ENCODE measurements at places on chromosomes 2 and 18. TPM values are rescaled to one million over a fixed set of nuclear protein-coding genes. Genes with fewer than 3 reads are reported as not detected.

DNA sequence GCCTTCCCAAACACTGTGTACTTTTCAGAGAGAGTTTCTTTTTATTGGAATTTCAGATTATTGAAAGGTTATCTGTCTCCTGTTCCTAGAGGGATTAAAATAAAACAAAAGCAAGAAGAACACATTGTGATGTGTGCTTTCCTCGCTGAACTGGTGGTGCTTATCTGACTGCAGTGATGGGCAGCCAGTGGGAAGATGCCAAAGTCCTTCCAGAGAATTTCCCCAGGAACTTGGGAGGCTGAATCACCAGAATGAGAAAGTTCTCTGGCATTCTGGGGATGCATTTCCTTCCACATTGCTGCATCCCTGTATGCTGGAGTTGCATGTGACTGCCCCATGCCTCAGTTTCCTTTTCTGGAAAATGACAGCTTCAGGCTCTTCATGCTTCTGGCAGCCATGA is 53.9 kb upstream of the SEC11C start:
- no peak for DNase-seq

- no peak for DNase-seq
These were observed 84.9 kb downstream of the ASB1 start for GRCh38 chr2:238511614-238511950.

DNA sequence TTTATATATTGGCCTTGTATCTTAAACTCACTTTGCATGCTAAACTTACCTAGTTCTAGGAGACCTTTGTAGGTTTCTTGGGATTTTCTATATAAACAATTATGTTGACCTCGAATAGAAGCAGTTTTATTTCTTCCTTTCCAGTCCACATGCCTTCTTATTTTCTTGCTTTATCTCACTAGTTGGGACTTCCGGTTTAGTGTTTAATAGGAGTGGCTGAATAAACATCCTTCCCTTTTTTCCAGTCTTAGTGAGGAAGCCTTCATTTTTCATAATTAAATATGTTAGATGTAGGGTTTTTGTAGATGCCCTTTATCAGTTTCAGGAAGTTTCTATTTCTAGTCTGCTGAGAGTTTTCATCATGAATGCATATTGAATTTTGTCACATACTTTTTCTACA is 347.3 kb upstream of the HNRNPA3 start:
- no peak for DNase-seq

DNA sequence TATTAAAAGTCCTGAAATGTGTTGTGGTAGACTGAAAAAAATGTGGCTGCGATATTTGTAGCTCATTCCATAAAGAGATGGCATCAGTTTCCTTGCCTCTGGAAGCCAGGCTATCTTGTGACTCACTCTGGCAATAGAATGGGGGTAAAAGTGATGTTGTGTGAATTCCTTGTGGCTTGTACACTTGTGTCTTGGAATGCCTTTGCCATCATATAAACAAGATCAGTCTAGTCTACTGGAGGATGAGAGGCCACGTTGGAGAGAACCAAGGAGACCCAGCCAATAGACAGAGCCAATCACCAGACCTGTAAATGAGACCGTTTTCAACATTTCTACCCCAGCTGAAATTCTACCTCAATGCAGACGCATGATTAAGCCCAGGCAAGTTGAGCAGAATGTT is 254.1 kb downstream of the TRIB2 start:
- peak; percentile 26 for DNase-seq

DNA sequence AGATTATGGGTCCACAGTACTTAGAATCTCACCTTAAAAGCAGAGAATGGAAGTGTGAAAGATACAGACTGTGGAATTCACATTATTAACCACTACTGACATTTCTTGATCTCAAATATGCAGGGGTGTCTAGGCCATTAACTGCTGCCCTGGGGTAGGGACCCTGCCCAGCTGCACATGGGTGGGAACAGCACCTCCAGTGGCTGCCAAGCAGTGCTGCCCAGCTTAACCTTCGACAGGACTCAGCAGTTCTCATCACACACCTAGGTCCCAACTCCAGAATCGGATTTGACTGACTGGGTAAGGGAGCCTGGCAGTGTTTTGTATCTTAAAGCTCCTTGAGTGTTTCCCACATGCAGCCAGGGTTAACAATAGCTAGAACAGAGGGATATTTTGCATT is 14.9 kb downstream of the ERFE start:
- DNase-seq, result no peak

DNA sequence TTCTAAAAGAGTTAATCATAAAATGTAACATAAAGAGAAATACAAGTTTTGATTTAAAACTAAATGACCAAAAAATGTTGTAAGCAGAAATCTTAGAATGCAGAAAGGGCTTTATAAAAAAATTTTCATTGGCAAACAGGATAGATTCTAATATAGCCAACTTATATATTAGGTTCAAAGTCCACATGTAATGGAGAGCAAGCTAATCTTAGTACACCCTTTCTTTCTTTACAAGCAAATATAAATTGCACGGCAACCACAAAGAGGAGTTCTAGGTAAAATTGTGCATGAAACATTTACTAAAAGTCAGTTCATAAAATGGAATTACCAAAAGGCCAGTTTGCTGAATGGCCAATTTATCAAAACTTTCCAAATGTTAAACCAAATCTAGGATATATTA is 130.6 kb downstream of the NOL4 start:
- DNase-seq, result no peak

DNA sequence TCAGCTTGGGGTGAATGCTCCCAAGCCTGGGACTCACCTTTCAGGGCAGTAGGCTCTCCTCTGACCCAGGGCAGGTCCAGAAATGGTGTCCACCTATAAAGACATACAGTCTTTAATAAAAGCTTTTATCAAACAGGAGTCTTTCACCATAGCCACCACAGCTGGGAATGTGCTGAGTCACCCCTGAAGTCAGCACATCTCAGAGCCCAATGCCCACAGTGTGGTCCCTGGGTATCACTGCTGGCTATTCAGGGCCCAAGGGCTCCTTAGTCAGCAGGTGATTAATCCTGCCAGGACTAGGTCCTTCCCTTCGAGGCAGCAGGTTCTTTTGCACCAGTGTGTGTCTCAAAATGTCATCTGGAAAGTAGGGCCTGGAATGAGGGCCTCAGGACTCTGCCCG is 181.9 kb downstream of the MEMO1 start:
- no peak for DNase-seq

DNA sequence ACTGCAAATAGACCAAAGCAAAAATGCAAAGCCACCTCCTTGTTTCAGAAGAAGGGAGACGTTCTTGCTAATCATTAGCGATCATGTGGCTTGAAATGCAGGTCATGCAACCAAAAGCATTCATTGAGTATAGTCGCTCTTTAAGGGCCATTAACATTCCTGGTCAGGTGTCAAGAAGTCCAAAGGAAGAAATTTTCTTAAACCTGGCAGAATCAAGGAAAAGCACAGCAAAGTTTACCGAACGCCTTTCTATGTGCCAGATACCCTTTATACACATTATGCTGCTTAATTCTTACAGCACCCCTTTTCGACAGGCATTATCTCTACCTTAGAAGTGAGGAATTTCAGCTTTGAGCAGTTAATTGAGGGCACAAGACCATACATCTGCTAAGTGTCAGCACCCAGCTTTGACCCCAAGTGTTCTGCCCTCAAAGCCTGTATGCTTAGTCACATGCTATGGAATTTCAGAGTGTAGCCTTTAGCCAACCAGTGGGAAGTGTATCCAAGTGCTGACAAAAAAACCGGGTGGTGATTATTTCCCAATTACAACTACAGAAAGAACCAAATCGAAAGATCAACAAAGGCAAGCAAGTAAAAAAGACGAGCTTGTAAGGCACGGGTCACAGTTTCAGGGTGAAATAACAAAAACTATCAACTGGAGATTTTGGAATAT is 70.8 kb downstream of the EPHA4 start:
- DNase-seq, result no peak

- DNase-seq, result no peak
These were observed 4.9 kb downstream of the GPR35 start for GRCh38 chr2:240629968-240630770.

GRCh38 chr2:237585590-237586221 is 4.8 kb downstream of the RAB17 start:
- no peak for DNase-seq

DNA sequence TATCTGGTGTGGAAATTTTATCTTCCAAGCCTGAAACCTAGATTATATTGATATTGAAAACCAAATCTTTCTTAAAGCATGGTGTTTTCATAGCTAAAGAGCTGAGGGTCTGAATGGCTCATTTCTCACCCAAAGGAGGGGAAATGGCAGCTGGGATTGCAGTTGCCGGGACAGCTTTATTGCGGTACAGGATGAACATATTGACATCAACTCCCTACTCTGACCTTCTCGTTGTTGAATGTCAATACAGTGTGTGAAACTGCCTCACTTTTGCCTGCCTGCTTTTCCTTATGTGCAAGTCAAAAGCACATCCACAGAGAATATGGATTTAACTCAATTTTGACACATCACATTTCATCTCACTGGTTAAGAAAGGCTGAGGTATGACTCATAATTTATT is 3.6 kb upstream of the COX7A2L start:
- no peak for DNase-seq

GRCh38 chr18:56637176-56637575 is 1.2 kb downstream of the TXNL1 start:
- DNase-seq, result no peak

GRCh38 chr2:117763804-117764203 is 50.7 kb upstream of the DDX18 start:
- no peak for DNase-seq

DNA sequence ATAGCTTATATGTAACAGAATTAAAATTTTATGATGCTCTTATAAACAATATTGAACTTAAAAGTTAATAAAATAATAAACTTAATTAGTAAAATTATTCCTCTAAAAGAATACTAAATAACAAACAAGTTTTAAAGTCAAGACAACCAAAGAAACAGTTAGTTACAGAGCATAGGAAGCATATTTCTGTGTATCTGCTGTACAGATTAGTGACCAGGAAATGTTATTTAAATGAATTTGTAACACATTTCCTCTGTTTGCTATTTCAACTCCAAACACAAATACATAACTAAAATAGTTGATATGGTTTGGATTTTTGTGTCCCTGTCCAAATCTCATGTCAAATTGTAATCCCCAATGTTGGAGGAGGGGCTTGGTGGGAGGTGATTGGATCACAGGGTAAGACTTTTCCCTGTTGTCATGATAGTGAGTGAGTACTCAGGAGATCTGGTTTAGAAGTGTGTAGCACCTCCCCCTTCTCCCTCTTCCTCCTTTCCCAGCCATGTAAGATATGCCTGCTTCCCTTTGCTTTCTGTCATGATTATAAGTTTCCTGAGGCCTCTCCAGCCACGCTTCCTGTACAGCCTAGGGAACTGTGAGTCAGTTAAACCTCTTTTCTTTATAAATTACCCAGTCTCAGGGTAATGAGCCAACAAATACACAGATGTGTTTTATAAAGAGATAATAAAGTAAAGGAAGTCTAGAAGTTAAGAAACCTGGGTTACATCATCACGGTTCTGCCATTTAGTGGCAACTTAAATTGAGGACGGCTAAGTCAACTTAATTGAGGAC is 51.8 kb downstream of the ROCK2 start:
- DNase-seq, result peak; percentile 50

DNA sequence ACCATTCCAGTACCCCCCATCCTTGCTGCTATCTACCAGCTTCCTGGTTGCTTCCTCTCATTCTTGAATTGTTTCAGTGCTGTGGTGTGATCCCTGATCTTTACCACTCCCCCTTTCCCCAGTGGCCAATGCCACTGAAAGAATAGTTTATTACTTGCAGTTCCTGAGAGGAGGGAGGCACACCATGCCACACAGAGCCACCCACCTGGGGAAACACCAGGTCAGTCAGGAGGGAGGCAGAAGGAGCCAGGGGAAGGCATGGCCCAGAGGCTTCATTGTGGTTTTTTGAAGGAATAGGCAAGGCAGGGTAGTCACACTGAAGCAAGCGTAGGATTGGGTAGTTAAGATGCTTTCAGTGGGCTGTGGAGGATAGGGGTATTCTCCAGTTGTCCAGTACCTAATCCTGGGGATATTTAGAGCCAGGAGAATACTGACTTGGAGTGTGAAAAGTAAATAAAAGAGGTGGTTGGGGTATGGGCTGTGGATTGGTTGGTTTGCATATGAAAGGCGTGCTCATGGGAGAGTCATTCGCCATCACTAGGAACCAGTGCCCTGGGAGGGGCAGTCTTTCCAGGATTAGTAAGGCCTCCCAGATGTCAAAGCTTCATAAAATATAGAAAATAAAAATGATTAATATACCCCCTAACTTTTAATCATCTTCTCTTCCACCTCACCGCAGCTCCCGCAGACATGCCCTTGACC is 6.7 kb upstream of the TMEM177 start:
- no peak for DNase-seq

DNA sequence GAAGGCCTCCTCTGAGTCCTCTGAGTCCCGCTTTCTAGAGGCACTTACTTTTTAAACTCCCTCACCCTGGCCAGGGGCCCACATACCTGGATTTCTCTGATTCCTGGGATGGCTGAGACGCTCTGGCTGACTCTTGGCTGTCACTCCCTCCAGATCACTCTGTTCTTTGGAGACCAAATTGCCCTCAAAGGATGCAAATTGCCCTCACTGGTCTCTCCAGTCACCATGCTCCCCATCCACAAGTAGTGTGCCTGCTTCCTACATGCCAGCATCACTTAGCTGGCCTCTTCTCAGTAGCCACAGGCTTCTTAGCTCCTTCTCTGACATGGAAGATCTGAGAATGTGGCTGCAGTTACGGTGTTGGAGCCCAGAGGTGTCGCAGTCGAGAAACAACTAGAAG is 41.3 kb upstream of the CCDC68 start:
- DNase-seq, result no peak

- DNase-seq, result no peak
These were observed 142.9 kb upstream of the NXPH2 start for GRCh38 chr2:138922973-138923563.

DNA sequence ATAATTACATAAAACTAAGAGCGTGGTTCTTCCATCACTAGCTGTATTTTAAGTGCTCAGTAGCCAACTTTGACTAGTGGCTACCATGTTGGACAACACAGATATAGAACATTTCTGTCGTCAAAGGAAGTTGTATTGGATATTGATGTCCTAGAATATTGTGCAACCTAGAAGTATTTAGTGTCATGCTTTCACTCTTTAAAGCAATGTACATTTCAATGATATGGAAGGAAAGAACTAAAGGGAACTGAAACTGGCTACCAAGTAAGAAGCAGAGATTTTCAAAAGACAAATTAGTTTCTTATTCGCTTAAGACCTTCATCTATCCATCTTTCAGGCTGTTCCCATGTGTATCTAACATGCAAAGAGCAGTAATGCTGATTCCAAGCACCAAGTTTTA is 85.4 kb upstream of the EML6 start:
- no peak for DNase-seq

DNA sequence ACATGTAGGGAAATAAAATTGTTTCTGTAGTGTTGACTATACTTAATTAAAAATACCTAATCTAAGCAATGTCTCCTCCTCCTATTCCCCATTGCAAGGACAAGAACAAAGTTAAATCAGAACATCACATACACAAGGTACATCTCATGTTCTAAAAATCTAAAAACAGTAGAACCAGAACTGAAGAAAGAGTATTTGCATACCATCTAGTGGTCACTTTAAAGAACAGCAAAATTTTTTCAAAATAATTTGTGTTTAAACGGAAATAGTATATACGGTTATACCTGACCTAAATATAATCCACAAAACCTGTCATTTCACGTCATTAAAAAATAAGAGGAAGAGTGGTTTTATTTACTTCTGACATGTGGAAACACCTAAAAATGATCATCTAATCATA is 294.3 kb upstream of the KCNH7 start:
- DNase-seq, result no peak

The KIAA2012 gene
- 0.13 TPM for polyA plus RNA-seq

The OBSL1 gene
- polyA plus RNA-seq, result 75.9 TPM

The CAPN13 gene
- not detected for polyA plus RNA-seq

The TTN gene
- polyA plus RNA-seq, result not detected

The BMP10 gene
- polyA plus RNA-seq, result not detected

The STPG4 gene
- polyA plus RNA-seq, result 0.06 TPM

The CCDC148 gene
- 0.67 TPM for polyA plus RNA-seq

The KCMF1 gene
- 83.3 TPM for polyA plus RNA-seq

All from BJ (cell line).